Stimulated activated CD4-positive, alpha-beta T cell treated with anti-CD3 and anti-CD28 coated beads, Interleukin-2, amount 100 ng/mL, for 48 hours (primary cell): ENCODE measurements at places on chromosomes 2 and 18.

- DNase-seq: no peak
Observed at GRCh38 chr2:237758185-237758584, 40.4 kb upstream of the RBM44 start.

DNA sequence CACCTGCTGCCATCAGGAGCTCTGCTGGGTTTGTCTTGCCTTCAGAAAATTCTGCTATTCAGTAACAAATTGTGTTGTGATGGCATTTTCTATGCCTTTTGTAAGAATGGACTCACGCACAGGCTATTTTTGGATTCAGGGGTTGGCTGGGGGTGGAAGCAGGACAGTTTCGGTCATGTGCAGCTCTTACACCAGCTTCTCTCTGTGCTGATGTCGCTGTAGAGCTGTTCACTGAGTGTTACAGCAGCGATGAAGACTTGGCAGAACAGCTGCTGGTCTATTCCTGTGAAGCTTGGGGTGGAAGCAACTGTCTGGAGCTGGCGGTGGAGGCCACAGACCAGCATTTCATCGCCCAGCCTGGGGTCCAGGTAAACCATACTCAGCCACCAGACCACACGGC, 49.2 kb downstream of the TRPM8 start:
- no peak for DNase-seq

DNA sequence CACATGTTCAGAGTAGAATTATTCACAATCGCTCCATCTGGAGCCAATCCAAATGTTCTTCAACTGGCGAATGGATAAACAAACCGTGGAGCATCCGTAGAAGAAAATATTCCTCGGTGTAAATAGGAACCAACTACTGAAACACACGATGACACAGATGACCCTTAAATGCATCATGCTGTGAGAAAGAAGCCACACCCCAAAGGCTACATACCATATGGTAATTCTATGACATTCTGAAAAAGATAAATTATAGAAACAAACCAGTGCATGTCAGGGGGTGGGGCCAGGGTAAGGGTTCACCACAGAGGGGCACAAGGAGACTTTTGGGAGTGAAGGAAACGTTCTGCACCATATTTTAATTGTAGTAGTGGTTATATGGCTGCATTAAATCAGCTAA, 312.2 kb upstream of the SMIM21 start:
- no peak for DNase-seq

GRCh38 chr18:55121397-55122170, 162.3 kb upstream of the CCDC68 start:
- DNase-seq: no peak

DNA sequence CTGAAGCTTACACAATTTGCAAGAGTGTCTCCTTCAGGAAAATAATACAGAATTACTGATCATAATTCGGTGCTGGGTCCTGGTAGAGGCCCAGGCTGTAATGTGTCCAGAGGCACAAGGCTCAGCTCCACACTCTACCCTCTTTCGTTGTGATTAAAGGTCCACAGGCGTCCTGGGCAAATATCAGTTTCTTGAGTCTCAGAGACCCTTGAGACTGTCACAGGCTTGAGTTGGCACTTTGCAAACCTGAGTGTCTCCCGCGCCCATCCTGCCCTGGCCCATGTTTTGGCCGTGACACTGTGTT, 46.9 kb upstream of the SMAD7 start:
- DNase-seq: no peak

DNA sequence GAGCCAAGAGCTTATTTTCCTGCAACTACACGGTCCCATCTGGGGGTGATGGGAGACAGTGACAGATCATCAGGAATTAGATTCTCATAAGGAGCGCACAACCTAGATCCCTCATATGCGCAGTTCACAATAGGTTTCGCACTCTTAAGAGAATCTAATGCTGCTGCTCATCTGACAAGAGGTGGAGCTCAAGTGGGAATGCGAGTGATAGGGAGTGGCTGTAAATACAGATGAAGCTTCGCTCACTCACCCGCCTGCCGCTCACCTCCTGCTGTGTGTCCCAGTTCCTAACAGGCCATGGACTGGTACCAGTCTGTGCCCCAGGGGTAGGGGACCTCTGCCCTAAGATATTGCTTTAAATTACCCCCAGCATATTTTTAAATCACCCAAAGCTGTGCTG, 10.8 kb downstream of the LRRFIP1 start:
- no peak for DNase-seq

- no peak for DNase-seq
Observed at GRCh38 chr2:96875498-96876268, 5.8 kb upstream of the SEMA4C start.

GRCh38 chr18:51100385-51101120, 70.5 kb downstream of the SMAD4 start:
- DNase-seq: no peak

- DNase-seq: no peak
Observed at GRCh38 chr18:48059455-48060010, 129.1 kb upstream of the SMAD2 start.
